Activated CD4-positive, alpha-beta T cell treated with anti-CD3 and anti-CD28 coated beads, Interleukin-2, amount 10 ng/mL, durations not matched to agents 7 days and 5 days (primary cell): ENCODE measurements at places on chromosomes 1 and 21.

- no peak for DNase-seq
Measured at GRCh38 chr1:50940291-50940690, 19.8 kb downstream of the FAF1 start.

DNA sequence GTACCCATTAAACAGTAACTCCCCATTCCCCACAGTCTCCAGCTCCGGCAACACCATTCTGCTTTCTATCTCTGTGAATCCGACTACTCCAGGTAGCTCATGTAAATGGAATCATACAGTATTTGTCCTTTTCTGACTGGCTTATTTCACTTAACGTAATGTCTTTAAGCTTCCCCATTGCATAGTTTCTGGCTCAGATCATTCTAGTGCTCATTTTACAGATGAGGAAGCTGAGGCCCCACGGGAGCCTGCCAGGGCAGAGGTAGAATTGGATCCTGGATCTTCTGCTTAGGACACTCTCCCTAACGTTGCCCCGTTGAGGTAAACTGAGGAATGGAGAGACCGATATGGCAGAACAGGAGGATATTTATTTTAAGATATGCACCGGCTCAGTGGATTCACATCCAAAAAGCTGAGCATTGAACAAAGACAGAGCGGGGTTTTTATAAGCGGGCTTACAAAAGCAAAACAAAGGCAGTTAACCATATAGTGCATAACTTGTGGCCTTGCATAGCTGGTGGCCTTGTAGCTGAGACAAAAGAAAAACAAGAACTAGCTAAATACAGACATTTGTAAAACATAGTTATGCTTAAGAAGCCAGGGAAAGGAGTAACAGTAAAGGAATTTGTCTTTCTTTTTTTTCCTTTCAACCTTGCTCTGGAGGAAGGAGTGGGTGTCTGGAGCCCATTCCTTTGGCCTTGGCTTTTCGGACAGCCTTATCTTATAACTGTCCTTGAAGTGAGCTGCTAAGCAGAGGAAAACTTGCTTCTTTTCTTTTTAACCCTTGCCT lies 15.3 kb upstream of the KLHDC8A start:
- DNase-seq: no peak

DNA sequence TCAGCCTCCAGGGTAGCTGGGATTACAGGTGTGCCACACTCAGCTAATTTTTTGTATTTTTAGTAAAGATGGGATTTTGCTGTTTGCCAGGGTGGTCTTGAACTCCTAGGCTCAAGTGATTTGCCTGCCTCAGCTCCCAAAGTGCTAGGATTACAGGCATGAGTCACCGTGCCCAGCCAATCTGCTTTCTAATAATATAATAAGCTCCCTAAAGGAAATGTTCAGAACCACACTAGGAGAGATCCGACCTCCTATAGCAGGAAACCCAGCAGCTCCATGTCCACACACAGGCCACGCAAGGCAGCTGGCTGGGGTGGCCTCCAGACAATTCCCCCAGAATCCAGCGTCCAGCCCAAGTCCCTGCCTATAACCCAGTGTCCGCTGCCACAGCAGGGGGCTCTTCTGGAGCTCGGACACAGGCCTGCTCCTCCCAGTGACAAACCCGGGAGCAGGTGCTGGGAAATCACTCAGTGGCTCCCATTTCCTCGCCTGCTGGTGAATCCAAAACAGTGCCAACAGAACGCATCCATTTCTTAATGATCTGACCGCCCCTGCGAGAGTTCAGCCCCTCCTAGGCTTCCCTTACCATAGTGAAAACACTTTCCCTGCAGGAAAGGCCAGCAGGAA lies 7.5 kb downstream of the RIPK4 start:
- DNase-seq: no peak

GRCh38 chr1:225700889-225701465 lies 48.1 kb upstream of the ENAH start:
- DNase-seq: no peak

- DNase-seq: no peak
Measured at GRCh38 chr1:87093286-87093685, 178.9 kb downstream of the HS2ST1 start.

- DNase-seq: peak; percentile 64
Measured at GRCh38 chr1:225480825-225481434, 53.1 kb upstream of the LBR start.

DNA sequence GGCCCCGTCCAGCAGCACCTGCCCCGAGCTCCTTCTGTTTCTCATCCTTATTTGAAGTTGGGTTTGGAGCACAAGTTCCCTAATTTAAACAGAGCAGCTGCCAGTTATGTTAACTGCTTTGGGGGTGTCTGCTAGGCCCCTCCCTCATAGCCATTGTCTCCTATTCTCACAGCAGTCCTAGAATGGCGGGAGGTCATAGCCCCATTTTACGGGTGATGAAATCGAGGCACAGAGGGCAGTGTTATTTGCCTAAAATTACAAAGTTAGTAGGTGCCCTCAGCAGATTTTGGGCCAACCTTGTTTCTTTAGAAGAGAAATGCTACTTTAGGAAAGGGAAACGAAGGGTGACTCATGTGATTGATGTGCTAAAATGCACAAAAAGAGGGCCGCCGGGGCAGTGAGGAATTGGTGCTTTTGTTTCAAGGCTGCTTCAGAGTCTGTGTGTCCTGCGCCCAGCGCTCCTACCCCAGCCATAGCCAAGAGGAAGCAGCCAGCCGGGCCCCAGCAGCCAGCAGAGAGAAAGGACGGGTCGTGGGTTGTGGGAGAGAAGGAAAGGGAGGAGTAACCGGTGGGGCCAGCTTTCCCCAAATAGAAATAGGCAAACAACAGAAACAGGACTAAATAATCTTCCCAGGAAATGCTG lies 13.0 kb downstream of the VANGL1 start:
- no peak for DNase-seq

DNA sequence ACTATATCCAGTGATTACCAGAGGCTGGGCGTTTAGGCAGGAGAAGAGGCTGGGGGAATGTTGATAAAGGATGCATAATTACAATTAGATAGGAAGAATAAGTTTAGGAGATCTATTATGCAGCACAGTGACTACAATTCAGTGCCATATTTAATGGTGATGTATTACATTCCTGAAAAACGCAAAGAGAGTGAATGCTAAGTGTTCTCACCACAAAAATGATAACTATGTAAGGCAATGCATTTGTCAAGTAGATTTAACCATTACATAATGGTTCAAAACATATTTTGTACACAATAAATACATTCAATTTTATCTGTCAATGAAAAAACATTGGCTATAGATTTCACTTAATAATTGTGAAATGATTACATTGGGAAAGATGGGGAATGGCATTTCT lies 548.9 kb downstream of the NUF2 start:
- no peak for DNase-seq

- no peak for DNase-seq
Measured at GRCh38 chr1:182279724-182280503, 111.7 kb downstream of the GLUL start.

DNA sequence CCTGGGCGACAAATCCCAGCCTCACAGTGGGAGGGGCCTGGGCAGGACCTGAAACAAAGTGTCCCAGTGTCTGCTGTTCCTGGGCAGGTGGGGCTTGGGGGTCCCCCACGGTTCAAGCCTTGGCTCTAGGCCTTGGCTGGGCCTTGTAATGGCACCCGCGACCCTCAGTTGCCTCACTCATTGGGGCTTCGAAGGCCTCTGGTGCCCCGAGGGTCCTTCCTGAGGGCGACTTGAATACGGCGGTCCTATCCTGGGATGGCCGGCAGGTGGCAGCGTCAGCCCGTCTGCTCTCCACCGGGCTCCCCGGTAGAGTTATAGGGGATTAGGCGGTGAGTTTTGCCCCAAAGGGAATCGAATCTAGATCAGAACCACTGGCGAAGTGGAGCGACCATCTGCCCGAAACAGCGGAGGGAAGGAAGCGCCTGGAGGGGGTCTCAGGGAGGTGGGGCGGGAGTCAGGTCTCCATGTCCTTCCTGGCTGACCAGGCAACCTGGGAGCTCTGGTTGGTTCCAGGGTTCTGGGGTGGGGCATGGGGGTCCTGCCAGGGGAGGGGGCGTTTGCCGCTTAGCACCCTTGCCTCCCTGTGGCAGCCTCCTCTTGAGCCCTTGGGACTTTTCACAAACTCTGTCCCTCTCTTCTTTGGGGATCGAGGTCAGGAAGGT lies 2.1 kb upstream of the PEX10 start:
- DNase-seq: peak; percentile 83

GRCh38 chr1:110393691-110394492 lies 3.1 kb upstream of the SLC16A4 start:
- no peak for DNase-seq

DNA sequence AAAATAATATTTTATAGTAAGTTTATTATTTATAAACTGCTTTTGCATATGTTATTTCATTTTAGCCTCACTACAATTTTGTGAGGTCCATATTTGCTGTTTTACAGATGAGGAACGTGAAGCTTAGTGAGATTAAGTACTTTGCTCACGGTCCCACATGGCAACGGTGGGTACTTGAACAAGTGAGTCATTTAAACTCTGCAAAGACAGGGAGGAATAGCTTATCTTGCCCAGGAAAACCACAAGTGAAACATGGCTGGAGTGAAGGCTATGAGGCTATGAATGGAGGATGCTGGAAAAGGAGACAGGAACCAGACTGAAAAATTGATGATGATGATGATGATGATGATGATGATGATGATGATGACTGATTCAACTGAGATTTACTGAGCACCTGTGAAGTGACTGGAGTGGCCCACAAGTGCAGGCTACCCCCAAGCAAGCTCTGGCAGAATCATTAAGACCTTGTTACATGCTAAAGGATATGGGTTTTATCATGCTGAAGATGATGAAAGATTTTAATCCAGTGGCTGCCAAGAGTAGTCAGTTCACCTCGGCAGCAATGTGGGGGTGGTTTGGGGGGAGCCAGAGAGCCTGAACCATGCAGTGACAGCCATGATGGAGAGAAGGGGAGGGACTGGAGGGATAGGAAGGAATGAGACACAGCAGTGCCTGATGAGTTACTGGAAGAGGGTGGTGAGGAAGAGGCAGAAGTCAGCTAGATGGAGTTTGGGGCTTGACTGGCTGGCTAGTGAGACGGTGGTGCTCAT lies 1.4 kb upstream of the ABCA4 start:
- no peak for DNase-seq

DNA sequence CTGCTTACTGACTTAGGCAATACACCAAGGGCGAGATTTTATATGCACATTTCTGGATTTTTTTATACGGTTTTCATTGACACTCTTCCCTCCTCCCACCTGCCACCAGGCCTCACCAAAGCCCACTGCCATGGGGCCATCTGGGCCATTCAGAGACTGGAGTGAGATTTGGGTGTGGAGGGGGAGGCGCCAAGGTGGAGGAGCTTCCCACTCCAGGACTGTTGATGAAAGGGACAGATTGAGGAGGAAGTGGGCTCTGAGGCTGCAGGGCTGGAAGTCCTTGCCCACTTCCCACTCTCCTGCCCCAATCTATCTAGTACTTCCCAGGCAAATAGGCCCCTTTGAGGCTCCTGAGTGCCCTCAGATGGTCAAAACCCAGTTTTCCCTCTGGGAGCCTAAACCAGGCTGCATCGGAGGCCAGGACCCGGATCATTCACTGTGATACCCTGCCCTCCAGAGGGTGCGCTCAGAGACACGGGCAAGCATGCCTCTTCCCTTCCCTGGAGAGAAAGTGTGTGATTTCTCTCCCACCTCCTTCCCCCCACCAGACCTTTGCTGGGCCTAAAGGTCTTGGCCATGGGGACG lies 57.9 kb downstream of the LACTBL1 start:
- no peak for DNase-seq

DNA sequence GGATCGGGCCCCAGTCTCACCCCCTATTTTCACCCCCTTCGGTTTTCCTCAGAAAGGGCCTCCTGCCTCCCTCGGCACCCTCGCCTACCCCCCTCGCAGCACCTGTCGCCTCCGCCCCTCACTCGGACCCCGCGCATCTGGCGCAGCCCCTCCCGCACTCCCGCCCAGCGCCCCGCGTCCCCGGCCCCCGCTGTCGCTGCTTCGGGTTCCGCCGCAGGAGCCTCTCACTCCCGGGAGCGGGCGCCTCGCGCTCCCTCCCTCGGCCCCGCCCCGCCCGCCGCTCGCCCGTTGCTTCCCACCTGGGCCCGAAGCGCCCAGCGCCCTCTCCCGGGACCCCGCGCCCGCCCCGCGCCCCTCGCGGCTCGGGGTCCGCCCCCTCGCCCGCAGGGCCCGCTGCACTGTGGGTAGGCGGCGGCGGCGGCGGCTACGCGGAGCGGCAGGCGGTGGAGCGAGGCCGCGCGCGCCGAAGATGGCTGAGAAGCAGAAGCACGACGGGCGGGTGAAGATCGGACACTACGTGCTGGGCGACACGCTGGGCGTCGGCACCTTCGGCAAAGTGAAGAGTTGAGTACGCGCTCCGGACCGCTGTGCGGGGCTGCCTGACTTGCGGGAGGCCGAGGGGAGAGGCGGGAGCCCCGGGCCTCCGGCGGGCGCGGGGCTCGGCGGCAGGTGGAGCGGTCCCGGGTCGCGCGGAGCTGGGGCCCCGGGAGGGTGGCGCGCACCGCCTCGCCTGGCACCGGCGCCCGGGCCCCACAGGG lies at the start of gene PRKAA2:
Gene PRKAA2, plus strand, starts transcription at position 396 of the 758 bp plus-strand sequence. Its CDS starts 74 bp downstream, at position 470.
- no peak for DNase-seq

- no peak for DNase-seq
Measured at GRCh38 chr1:94980582-94981574, 54.0 kb upstream of the CNN3 start.

DNA sequence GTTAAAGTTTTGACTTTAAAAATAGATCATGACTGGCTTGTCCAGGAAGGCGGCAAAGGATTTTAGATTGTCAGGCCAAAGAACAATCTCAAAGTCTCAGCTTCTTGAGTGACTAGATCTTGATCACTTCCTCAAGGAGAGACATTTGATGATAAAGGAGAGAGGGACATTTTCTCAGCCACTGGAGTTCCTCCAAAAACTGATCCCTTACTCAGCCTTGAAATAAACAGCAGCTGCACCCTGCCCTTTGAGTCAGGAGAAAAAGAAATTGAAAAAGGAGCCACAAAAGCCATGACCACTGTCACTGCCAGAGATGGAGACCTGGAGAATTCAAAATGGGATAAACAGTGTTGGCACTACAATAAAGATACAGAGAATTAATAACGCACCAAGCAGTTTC lies 288.4 kb upstream of the PRMT6 start:
- DNase-seq: no peak

- no peak for DNase-seq
Measured at GRCh38 chr1:3247521-3248121, 178.6 kb downstream of the PRDM16 start.

GRCh38 chr1:76871355-76871974 lies 4.2 kb downstream of the ST6GALNAC5 start:
- DNase-seq: no peak

GRCh38 chr1:61109158-61109557 lies 26.8 kb downstream of the NFIA start:
- no peak for DNase-seq

- DNase-seq: peak; percentile 24
Measured at GRCh38 chr1:20359451-20360330, 69.0 kb downstream of the VWA5B1 start.

DNA sequence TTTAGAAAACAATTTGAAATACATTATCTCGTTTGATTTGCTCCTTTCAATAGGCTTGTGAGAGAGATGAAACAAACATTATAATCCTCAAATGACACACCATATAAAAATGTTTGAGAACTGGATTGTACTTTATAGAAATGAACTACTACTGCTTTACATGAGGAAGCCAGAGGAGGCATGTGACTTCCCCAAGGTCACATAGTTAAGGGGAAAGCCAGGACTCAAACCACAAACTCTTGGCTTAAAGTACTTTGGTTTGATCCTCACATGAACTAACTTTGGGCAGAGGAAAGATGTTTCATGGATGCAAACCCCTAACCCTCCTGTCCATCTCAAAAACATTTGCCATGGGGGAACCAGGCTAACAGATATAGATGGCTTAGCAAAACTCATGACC lies 4.7 kb downstream of the ARHGEF11 start:
- no peak for DNase-seq

GRCh38 chr1:16351994-16352841 lies at the start of gene FBXO42:
FBXO42 (minus strand) TSS chr1:16352480; CDS start chr1:16315418, 37,062 bp downstream.
- peak; percentile 91 for DNase-seq
